ENCODE measurements at places on chromosomes 4 and X.

DNA sequence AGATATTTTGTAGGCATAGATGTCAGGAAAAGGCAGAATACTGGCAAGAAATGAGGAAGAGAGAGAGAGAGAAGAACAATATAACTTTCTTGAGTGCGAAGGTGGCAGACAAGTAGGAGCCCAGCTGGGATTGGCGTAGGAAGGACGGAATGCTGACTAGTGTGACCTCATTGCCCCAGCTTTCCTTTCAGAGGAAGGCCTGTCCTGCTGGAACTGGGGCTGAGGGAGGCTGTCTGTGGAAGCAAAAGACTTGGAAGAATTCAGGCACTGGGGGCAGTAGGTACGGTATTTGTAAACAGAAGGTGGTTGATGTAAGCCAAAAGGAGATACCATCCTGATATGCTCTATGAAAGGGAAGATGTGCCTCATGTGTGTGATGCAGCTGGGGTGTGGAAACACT is 818.4 kb downstream of the ADGRL3 start:
- no peak for DNase-seq

GRCh38 chrX:97844161-97844560 is 960.5 kb downstream of the RPA4 start:
- no peak for DNase-seq

DNA sequence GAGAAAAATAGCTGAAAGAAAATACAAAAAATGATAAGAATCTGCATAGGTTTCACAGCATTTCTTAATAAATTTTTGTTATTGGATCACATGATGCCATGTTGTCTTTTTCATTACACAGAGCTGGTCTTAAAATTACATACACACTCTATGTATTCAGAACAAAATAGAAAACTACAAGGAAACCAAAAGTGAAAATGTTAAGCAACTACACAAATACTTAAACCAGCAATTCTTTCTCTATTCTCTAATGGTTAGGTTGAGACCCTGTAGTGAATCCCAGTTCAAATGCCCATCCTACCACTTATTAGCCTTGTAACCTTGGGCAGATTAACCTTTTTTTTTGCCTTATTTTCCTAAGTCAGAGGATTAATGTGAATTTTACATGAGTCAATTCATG is 2311.2 kb downstream of the PCDH7 start:
- no peak for DNase-seq

DNA sequence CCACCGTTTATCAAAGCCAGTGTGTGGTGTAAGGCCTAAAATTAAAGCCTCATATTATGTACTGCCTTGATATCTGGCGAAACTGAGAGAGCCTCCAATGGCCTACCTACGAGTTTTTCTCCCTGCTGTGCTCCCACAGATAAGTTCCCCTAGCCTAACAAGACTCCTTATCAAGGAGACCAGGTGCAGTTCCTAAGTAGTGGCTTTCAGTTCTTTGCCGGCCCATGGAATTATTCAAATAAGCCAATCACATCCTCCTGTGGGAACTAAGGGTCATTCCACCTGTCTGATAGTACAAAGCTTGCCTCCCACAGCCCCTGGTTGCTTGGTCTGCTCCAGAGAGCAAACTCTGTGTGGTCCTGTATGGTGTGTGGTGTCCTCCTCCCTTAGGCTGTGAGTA is 99.8 kb upstream of the TEX13C start:
- DNase-seq = no peak

GRCh38 chr4:99264927-99265326 is 25.9 kb downstream of the ADH1A start:
- no peak for DNase-seq

- DNase-seq = no peak
Observed at GRCh38 chr4:79526641-79527565, 118.9 kb upstream of the GK2 start.

- DNase-seq = no peak
Observed at GRCh38 chrX:8027827-8028226, 100.6 kb upstream of the PNPLA4 start.

- DNase-seq = no peak
Observed at GRCh38 chrX:133307637-133308498, 89.7 kb upstream of the TFDP3 start.

- DNase-seq = no peak
Observed at GRCh38 chr4:78414116-78414515, 137.5 kb upstream of the ANXA3 start.

DNA sequence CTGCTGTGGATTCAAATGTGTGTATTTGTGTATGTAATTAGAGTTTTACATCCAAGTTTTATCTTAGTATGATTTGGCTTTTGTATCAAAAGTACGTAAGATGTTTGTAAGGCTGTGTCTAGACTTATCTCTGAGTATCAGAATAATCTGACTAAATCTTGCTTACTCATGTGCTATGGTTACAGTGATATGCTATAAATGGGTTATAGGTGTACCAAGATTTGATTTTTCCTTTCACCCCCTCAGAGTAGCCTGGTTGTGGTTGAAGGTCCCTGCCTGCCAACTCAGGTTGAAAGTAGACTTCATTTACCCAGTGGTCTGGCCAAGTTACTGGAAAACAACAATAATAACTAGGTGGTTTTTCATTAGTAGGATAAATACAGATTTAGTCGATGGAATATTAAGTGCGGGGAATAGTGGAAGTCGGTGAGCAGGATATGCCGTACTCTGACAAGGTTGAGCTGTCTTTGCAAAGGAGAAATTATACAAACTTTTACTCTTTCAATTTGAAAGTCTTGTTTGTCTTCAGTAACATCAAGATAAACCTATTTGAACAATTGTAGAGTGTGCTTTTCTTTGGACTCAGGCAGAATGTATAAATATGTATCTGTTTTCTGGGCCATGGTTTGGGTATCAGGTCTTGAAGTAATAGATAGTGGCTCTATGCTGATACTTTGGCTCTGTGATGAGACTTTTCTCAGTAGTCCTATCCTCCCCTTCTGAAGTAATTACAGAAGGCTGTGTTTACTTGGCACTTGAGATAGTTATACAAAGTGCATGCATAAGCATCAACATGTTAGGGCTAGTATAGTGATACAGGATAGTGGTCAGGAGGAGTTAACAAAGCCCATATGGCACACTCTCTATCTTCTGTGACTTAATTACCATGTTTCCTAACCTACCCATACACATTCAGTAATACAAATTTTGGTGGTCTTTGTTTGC is 23.7 kb downstream of the BMP2K start:
- DNase-seq = no peak

GRCh38 chr4:123984886-123985285 is 588.3 kb downstream of the SPRY1 start:
- DNase-seq = no peak
